ENCODE measurements at places on chromosomes 2 and 18.

GRCh38 chr2:217521820-217522219, 481.0 kb downstream of the TNS1 start:
- no peak for DNase-seq

DNA sequence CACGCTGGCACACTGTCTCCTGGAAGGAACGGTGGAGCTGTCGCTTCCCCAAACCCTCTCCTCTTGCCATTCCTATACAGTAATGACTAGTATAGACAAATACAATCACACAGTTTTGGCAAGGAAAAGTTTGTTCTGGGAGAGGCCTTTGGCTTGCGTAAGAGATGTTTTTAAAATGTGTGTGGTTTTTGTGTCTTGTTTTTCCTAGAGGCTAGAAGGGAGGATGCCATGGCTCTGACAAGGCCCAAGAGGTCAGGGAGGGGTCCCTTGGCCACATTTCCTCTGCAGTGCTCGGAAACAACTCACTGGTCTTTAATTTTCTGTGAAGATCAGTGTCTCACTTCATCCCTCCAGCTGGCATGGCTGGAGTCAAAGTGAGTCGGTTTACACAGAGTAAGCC, 195.9 kb downstream of the SH3RF3 start:
- DNase-seq = no peak

DNA sequence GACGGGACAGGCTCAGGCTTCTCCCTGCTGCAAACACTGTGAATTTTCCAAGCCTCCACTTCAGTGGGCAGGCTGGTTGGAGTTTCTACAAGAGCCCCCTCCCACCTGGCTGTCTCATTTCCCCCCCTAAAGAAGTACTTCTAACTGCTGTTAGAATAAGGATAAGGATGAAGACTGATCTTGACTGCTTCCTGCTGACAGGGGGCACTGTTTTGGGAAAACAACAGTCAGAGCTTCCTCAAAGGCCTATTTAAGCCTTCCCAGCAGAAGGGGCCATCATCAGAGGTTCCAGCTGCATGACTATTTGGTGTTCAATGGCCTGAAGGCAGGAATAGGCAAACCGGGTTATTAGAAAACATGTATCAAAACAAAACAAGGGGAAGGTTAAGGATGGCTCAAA, 1162.8 kb downstream of the DSC3 start:
- DNase-seq = no peak

DNA sequence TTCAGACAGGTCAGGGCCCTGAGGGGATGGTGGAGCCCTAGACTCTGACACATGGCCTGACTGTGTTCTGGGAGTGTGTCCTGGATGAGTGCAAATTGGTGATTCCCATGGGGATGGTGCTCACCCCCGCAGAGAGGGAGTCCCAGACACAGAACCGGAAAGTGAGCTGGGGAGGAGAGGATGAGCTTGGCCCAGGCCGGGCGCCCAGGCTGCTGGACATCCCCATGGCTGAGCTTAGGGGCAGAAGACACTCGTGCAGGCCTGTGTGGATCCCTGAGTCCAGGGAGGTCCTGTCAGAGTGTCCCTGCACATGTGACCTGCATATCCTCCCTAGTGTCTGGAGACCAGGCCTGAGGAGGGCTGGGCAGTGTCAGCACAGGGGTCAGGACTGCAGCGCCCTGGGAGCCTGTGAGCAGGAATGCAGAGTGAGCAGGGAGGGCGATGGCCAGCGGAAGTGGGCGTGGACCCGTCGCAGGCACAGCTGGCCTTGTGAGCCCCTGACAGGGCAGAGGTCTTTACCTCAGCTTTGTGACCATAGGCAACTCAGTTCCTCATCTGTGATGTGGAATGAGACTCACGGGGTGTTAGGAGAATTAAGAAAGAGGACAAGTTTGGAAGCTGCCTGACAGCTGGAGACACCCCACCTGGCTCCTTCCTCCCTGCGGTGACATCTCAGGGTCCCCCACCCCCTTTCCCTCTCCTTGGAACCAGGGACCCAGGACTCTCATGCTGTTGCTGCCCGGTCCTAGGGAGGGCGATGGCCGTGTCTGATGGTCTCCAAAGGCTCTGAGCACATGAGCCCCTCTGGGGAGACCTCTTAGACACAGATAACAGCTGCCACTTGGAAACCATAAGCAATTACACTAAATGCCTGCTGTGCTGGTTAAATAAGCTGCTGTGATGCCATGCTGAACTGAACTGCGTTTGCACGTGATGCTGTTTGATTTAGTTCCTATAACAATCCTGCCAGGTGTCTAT, 62.6 kb upstream of the HS6ST1 start:
- DNase-seq = no peak

- peak; percentile 31 for DNase-seq
Measured at GRCh38 chr2:127365211-127365643, 22.5 kb downstream of the MAP3K2 start.

DNA sequence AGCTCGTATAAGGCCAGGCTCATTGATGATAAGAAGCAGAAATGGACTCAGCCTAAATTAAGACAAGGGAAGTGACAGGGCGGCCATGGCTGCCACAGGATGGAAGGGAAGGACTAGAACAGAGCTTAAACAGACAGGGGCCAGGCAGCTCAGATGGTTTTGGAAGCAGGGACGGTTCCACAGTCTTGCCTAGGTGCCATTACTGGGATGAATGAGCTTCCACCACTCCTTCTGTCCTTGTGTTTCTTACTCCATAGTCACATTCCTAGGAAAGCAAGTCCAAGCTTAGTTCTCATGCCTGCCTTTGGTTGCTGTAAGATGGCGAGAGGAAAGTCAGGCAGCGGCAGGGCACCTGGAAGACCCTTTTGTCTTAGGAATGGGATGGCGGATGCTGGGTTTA, 11.9 kb downstream of the GNLY start:
- DNase-seq = no peak

DNA sequence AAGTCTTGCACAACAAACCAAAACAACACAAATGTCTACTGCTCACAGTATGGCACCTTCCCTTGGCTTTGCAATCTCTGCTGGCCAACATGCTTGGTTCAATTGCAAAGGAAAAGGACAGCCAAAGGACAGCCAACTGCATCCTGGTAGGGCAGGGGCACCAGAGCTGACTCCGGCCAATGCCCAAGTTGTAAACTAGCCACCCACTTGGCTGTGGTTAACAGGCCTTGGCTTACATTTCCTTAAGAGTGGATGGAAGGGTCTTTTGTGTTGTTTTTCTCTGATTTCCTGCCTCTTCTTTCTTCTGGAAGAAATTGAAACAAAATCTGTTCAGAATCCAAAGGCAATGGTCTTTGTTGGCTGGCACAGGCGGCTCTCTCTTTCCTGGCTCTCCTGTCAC, 119.1 kb upstream of the TRIB2 start:
- DNase-seq = no peak

DNA sequence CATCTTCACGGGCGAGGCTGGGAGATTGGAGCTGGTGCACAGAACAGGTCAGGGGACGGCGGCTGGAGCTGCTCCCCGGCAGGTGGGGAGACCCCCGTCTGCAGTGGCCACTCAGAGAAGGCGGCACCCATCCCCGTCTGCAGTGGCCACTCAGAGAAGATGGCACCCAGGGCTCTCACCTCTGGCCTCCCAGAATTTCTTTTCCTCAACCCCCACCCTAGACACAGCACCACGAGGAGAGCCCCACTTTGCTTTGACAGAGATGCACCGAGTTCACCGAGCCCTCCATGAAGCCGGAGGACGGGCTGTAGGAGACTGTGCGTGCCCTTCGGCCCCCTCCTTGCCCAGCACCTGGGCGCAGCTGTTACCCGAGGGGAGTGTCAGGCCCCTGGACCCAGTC, 201.6 kb upstream of the SALL3 start:
- DNase-seq = no peak

DNA sequence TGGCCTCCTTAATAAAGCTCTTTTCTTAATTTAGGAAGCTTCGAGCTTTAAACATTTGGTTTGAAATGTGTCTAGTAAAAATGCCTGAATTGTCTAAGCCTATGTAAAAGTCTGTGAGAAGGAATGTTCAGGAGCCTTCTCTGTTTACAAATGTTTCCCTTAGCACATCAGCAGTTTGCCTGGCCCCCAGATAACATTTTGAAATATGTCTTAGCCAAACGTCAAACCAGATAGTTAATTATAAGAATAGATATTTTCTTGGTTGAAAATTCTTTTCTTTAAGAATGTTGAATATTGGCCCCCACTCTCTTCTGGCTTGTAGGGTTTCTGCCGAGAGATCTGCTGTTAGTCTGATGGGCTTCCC, 498.6 kb downstream of the CCDC85A start:
- no peak for DNase-seq

- DNase-seq = peak; percentile 73
Measured at GRCh38 chr18:489244-490023, 11.1 kb downstream of the COLEC12 start.

DNA sequence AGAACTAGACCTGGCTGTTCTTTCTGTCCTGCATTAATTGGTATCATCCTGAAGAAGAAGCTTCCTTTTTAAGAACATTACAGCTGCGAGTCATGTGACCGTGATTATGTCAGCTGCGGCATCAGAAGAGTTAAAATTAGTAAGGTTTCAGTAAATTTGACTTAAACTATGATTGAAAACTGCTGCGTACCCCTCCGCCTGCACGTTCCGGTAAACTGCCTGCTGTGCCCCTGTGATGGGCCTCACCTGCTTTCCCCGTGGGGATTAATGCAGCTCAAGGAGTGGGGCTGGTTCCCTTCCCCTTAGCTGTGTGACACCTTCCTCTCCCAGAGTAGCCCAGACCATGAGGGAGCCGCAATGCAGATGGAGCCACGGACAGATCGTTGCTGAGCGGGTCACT, 36.1 kb upstream of the MYO3B start:
- DNase-seq = no peak

DNA sequence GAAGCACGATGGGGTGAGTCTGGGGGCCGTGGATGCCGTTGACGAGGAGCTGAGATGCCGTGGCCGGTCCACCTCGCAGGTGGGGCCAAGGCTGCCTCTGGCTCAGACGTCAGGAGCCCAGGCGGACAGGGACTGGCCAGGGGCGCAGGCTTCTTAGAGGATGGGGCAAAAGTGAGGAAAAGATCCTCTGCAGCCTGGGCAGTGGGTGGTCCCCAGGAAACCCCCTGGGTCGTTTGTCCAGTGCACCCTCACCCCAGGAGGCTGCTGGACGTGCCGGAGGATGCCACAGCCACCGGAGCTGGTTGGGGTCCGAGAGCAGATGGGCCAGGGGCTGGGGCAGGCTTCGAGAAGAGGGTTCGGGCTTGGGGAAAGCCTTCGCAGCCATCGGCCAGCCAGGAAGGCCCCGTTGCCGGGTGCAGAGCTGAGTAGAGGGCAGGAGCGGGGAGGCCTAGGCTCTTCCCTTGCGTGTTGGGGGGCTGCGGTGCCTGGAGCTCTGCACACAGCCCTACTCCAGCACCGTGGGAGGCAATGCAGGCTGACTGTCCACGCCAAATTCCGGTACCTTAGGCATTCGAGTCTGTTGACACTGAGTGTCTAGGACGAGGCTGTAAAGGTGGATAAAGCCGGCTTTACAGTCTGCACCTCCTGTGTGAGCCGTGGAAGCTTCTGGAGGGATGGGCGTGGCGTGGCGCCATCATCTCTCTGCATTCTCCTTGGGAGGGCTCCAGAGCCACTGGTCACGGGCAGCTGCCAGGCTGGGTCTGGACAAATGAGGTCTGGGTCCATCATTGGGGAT, 18.8 kb downstream of the GPC1 start:
- no peak for DNase-seq

- no peak for DNase-seq
Measured at GRCh38 chr2:236001854-236002253, 166.3 kb downstream of the GBX2 start.

DNA sequence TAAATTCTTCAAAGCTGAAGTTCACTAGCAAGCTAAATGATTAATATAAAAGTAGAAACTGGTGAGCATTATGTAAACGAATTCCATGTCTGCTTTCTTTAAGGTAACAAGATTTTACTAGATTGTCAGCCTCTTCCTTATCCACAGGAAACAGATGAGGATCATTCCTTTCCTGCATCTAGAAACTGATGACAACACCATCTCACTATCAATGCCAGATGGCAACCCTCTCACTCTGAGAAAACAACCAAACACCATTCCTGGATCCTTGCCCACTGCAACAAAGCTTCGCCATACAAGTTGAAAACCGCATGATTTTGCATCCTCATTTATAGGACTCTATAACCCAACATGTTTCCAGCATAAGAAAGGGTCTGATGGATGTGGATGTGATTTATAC, 122.9 kb downstream of the ZNF521 start:
- DNase-seq = no peak

- no peak for DNase-seq
Measured at GRCh38 chr2:181851726-181852125, 39.8 kb upstream of the ITPRID2 start.

DNA sequence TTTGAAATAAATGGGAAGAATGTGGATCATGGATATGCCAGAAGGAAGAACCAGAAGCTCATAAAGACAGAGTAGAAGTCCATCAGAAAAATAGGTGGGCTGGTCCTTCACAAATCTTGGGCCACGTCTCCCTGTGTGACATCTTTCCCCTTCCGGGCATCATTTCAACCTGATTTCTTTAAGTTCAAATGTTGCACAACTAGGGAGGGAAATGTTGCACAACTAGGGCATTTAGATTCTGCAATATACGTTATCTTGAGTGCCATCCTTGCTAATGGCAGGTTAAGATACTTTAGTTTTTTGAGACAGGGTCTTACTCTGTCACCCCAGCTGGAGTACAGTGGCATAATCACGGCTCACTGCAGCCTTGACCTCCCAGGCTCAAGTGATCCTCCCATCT, 129.6 kb downstream of the CERS6 start:
- no peak for DNase-seq

DNA sequence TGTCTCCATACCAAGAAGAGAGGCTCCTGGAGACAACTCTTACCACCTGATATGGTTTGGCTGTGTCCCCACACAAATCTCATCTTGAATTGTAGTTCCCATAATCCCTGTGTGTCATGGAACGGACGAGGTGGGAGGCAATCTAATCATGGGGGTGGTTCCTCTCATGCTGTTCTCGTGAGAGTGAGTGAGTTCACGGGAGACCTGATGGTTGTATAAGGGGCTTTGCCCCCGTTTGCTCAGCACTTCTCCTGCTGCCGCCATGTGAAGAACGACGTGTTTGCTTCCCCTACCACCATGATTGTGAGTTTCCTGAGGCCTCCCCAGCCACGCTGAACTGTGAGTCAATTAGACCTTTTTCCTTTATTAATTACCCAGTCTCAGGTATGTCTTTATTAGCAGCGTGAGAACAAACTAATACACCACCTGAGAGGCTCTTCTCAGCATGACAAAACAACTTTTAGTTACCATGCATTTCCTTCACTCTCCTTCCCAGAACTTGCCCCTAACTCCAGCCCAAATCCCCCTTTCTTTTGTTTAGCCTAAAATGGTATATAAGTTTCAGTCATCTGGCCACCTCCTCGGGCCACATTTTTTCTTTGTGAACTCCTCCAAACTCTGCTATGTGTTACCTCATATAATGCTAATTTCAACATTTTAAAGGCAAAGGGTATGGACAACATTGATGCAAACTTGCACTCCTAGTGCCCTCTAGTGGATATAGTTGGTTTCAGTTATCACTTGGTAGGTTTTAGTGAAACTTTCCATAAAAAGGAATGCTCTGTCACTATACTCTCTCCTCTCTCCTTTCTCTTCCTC, 58.6 kb upstream of the SLC25A52 start:
- DNase-seq = peak; percentile 85

GRCh38 chr2:36618381-36618780, 20.4 kb upstream of the FEZ2 start:
- DNase-seq = peak; percentile 48
